ENCODE measurements at places on chromosomes 7 and 10.

- DNase-seq, result no peak
Observed at GRCh38 chr10:10149899-10150298, 867.8 kb upstream of the CELF2 start.

GRCh38 chr7:73741600-73741999 is 3.0 kb upstream of the ABHD11 start:
- DNase-seq, result no peak

- DNase-seq, result no peak
Observed at GRCh38 chr7:147023440-147023839, 906.8 kb downstream of the CNTNAP2 start.

GRCh38 chr10:111724121-111724520 is 459.4 kb downstream of the GPAM start:
- DNase-seq, result no peak

DNA sequence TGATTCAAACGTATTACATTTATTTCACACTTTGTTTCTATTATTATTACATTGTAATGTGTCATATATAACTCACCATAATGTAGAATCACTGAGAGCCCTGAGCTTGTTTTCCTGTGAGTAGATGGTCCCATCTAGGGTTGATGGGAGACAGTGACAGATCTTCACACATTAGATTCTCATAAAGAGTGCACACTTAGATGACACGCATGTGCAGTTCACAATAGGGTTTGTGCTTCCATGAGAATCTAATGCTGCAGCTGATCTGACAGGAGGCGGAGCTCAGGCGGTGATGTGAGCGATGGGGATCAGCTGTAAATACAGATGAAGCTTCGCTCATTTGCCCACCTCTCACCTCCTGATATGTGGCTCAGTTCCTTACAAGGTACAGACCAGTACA is 36.1 kb downstream of the BMPER start:
- DNase-seq, result no peak

GRCh38 chr10:129544205-129545202 is 77.5 kb downstream of the MGMT start:
- DNase-seq, result no peak

- no peak for DNase-seq
Observed at GRCh38 chr7:134823400-134823799, 44.0 kb downstream of the CALD1 start.

- DNase-seq, result no peak
Observed at GRCh38 chr7:151818674-151819519, 58.0 kb downstream of the PRKAG2 start.

DNA sequence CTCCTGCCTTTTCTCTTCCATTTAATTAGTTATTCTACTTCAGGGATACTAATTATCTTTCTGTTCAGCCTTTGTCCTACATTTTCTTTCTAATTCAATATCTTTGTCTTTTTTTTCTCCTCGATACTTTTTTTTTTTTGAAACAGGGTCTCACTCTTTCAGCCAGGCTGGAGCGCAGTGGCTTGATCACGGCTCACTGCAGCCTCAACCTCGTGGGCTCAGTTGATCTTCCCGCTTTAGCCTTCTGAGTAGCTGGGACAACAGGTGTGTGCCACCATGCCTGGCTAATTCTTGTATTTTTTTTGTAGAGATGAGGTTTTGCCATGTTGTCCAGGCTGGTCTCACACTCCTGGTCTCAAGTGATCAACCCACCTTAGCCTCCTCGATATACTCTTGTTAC is 38.9 kb downstream of the CCSER2 start:
- DNase-seq, result no peak

GRCh38 chr7:113731571-113731970 is 187.2 kb downstream of the PPP1R3A start:
- DNase-seq, result no peak

DNA sequence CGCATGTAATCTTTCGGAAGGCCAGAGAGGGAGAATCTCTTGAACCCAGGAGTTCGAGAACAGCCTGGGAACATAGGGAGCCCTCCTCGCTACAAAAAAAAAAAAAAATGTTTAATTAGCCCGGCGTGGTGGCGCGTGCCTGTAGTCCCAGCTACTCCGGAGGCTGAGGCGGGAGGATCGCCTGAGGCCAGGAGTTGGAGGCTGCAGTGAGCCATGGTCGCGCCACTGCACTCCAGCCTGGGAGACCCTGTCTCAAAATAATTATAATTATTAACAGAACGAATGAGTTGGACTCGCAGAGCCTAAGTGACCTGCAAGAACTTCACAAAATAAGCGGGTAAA is 794 bp downstream of the PCGF6 start:
- no peak for DNase-seq

DNA sequence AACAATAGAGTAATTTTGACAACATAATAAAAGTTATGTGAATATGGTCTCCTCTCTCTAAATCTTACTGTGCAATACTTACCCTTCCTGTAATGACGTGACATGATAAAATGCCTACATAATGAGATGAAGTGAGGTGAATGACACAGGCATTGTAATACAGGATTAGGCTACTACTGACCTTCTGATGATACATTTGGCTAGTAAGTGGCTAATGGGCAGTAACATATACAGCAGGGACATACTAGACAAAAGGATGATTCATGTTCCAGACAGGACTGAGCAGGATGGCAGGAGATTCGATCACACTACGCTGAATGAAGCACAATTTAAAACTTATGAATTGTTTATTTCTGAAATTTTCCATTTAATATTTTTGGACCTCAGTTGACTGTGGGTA is 4.7 kb downstream of the C10orf88 start:
- no peak for DNase-seq

DNA sequence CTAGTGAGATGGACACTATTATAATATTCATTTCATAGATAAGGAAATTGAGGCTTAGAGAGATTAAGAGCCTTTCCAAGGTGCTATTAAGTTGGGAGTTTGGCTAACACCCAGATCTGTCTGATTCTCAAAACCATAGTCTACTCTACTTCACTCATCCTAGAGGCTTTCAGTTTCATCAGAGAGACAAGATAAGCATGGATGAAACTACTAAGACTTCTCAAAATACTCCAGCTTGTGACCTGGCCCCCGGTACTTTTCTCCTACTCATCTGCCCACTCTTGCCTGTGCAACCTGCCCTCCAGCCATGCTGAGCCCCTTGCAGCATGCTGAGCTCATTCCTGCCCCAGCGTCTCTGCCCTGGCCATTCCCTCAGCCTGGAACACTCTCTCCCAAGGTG is 12.2 kb upstream of the SLC35B4 start:
- DNase-seq, result no peak

- DNase-seq, result no peak
Observed at GRCh38 chr10:44930904-44931620, 19.9 kb downstream of the TMEM72 start.

Measured in CD4-positive, alpha-beta T cell treated with Interferon gamma for 1 hour (primary cell).